Activated naive CD8-positive, alpha-beta T cell treated with anti-CD3 and anti-CD28 coated beads, Interleukin-2, amount 50 U/mL, for 24 hours (primary cell): ENCODE measurements at places on chromosomes 5 and 9.

DNA sequence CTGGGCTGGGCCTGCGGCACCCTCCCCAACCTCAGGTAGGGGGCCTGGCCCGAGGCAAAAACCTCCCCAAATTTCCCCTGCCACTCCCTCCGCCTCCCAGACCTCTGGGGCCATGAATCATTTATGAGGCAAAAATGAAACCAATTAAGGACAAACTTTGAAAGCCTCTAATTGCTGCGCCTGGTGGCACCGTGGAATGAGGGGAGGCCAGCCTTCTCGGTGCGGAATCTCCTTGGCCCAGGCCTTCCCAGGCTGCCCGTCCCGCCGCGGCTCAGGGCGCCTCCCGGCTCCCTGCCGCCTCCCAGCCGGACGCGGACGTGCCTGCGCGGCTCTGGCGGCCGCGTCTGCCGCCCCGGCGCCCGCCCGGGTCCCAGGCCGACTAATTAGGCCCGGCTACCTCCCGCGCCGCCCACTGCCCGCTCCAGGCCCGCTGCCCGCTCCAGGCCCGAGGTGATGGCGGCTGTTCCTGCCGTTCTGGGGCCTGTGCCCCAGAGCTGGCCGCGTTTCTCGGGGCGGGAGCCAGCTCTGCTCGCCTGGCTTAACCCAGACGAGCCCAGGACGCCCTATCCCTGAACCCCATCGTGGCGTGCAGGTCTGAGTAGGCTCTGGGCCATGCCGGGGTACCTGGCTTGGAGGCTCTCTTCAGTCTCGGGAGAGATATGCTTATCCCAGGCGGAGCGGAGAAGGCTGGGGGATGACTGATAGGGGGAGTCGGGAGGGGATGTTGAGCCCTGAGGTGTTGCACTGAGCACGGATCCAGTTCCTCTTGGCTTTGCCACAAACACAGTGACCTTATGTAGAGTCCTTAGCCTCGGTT, 20.1 kb downstream of the CXXC5 start:
- peak; percentile 53 for DNase-seq

- no peak for DNase-seq
Observed at GRCh38 chr9:27520986-27521385, 3.1 kb upstream of the IFNK start.

GRCh38 chr9:1267141-1267570, 217.0 kb downstream of the DMRT2 start:
- DNase-seq, result no peak

GRCh38 chr5:68922172-68922987, 171.4 kb upstream of the SLC30A5 start:
- no peak for DNase-seq

DNA sequence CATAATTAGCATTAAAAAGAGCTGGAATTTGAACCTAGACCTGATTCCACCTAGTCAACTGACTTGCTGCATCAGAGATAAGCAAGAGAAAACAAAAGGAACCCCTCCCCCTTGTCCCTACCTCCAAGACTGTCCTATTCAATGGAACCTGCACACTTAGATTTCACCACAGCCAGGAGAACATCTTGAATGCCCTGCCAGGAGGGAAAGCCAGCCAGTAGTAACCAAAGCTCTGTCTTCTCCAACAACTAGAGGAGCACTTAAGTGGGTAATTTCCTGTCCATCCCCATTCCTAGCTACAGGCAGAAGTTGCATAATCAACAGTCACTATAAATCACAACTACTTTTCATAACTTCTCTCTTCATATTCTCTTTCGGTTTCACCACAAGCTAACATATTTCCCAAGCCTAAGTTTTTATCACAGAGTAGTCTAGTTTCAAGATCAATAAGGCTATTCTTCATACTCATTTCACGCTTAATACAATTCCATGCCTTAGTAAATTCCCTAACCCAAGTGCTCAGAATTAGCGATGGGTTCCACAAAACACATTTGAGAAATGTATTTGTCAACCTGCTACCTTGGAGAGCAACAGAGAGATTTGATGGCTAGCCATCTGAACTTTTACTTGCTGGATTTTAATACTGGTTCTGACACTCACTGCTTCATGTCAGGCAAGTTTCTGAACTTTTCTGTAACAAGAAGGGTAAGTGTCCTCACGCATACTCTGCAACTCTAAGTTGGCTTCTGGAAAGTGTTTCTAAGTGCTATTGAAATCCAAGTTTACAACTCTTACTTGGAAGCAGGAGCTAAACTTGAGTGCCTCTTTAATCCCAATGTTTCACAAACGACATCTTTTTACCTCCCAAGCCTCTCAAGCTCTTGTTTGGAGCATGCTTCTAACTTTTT, 2.0 kb downstream of the DENND1A start:
- no peak for DNase-seq

DNA sequence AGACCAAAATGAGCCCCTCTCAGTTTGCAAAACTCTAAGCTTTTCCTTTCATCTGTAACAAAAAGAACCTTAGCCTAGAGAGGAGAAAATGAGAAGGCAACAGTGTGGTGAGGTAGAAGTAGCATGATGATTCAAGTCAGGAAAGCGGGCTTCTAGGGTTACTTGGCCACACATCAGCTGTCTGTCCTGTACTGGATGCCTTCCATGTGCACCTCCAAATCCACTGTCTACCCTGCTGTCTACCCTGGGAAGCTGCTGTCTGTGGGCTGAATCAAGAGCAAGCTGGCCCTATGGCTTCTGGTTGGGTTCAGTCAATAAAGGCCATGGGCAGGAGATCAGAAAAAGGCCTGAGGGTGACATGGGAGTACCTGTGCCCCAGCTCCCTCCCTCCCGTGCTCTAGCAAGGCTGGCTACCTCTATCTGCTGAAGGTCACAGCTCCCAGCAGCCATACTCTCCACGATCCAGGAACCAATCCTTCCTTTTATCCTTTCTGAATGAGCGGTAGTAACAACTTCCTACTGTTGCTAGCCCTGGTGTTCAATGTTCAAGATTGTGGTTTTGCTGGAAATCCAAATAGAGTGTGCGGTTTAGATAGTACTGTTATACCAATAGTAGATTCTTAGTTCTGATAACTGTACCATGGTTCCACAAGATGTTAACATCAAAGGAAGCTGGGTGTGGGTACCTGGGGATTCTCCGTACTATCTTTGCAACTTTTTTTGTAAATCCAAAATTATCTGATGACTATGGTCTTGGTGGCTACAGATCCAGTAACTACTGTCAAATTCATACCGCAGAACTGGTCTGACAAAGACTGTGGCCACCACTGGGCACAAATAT, 191.0 kb downstream of the ESM1 start:
- peak; percentile 15 for DNase-seq

GRCh38 chr5:57405984-57406383, 76.6 kb downstream of the ACTBL2 start:
- no peak for DNase-seq

DNA sequence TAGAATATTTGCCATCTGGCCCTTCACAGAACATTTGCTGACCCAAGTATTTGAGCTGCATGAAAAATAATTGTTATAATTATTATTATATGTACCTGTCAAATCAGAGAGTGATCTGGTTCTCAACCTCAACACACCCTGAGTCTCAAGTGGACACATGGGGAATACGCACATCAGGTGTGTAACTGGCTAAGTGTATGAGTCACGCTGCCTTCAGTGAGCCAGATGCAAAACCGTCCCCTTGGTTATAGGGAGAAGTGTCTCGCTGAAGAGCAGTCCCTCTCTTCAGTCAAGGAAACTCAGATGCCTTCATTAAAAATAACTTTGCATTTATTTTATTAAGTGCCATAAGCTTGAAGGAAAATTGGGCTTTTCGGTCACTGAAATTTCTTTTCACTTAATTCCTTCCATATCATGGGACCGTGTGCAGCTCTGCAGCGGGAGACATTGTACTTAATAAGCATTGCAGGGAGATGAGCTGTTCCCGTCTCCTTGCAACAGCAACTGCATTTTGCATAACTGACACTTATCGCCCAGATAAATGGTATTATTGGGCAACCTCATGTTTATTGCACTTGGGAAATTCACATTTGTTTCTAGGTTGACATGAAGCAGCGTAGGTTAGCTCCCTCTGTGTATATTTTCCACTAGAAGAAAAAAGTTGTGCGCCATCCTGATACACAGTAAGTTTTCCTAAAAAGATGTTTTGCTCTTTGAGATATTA, 512.3 kb upstream of the DAP start:
- no peak for DNase-seq
